ENCODE measurements at places on chromosomes 12 and 14.

- no peak overlapping the region for H3K4me3 ChIP-seq
- no peak for DNase-seq
- H3K27ac ChIP-seq = no peak overlapping the region
Measured at GRCh38 chr12:66600903-66601302, 78.0 kb downstream of the GRIP1 start.

GRCh38 chr12:91493308-91493707 is 310.7 kb upstream of the DCN start:
- no peaks in the 10 kb centered on the region for H3K36me3 ChIP-seq
- no peak for DNase-seq
- no peaks in the 10 kb centered on the region for H3K27me3 ChIP-seq
- no peak overlapping the region for H3K4me3 ChIP-seq

DNA sequence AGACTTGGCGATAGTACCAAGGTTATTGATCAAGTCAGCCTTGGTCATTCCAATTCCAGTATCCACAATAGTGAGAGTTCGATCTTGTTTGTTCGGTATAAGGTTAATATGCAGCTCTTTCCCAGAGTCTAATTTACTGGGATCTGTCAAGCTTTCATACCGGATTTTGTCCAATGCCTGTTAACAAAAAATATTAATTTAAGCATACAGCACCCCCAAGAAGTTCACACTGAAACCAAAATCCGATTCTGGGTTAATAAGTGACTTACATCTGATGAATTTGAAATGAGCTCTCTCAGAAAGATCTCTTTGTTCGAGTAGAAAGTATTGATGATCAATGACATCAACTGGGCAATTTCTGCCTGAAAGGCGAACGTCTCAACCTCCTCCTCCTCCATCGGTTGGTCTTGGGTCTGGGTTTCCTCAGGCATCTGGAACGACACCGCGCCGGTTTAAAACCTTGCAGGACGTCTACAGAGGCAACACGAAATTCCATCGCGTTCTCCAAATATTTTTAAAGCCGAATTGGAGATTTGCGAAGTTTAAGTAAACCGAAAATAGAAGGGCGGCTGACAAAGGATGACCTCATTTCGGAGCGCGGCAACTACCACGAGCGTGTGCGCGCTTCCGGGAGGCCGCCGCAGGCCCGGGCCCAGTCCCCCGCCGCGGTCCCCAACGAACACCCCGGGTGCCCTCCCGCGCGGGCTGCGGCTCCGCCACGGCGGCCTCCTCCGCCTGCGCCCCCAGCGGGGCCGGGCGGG is 716 bp downstream of the HSP90AA1 start:
- H3K4me3 ChIP-seq = peak overlapping the region; percentile 93
- H3K36me3 ChIP-seq = peaks cover 45% of the 10 kb centered on the region
- peak overlapping the region; percentile 100 for H3K27ac ChIP-seq
- peak; percentile 77 for DNase-seq
- H3K4me1 ChIP-seq = peaks cover 2% of the 10 kb centered on the region

DNA sequence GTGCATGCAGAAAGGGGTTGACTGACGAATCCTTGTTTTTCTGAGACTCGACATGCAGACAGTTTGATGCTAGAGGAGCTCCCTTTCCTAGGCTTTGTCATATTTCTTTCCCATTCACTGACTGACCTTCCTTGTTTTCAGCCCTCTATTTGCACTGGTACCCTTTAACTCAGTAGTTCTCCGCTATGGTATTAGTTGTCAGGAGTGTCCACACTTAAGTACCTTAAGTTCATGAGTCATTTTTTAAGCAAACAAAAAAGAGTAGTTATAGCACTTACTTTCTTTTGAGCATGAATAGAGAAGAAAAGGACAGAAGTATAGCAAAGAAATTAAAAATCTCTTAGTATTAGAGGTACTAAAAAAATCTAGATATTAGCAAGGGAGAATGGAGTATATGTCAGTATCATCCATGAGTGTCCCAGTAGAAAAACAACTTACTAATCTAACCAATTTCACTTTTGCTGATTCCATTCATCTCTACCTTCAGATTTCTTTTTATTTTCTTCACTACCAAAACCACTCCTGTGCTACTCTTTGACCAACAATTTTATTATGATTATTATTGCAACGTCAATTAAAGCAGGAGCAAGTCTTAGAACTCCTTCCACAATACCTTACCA is 8.3 kb downstream of the ATP2B1 start:
- no peaks in the 10 kb centered on the region for H3K27me3 ChIP-seq
- no peak overlapping the region for H3K4me3 ChIP-seq
- H3K4me1 ChIP-seq = peaks cover 28% of the 10 kb centered on the region
- no peak overlapping the region for H3K27ac ChIP-seq
- no peaks in the 10 kb centered on the region for H3K36me3 ChIP-seq

DNA sequence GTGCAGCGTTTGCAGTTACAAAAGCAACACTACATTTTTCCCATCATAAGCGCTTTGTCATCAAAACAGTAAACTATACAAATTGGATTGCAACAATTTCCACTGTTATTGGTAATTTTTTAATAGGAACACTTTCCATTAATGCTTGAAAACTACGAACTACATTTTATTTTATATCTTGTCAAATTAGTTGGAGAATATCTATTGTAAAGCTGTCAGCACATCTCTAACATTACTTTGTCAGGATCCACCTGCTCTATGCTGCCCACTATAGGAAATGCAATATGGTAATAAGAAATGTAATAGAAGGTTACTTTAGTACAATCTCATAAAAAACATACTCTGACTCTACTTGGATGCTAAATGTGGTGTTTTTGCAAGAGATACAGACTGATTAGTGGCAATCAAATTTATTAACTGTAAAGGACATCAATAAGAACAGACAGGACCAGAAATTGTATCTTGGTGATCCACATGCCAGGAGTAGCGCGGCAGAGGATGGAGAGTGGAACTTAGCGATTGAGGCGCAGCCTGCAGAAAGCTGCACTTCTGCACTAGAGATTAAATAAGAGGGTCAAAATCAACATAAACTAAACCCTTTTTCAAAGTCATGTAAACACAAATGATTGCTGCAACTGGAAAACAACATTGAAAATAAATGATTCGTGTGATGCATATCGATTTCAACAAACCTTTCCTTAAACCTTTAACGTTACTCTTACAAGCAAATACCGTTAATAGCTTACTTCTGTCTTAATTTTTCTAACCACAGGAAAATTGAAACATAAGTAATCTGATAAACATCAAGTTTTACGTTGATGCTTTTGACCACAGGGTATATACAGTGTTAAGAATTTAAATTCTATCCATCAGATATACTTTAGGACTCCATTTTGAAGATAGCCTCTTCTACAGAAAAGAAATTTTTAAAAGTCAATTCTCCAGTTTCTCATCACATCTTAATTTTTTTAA is 3.6 kb upstream of the ARID2 start:
- peak overlapping the region; percentile 97 for H3K4me3 ChIP-seq
- H3K27me3 ChIP-seq = no peaks in the 10 kb centered on the region
- no peaks in the 10 kb centered on the region for H3K36me3 ChIP-seq
- no peak for DNase-seq
- peak overlapping the region; percentile 100 for H3K27ac ChIP-seq

- H3K4me1 ChIP-seq = no peaks in the 10 kb centered on the region
- no peak overlapping the region for H3K27ac ChIP-seq
- no peak for DNase-seq
- no peaks in the 10 kb centered on the region for H3K27me3 ChIP-seq
Measured at GRCh38 chr12:123163227-123163626, 12.3 kb upstream of the PITPNM2 start.

- peak; percentile 98 for DNase-seq
- H3K27ac ChIP-seq = peak overlapping the region; percentile 99
- no peaks in the 10 kb centered on the region for H3K27me3 ChIP-seq
- peaks cover 47% of the 10 kb centered on the region for H3K4me1 ChIP-seq
- peaks cover 10% of the 10 kb centered on the region for H3K36me3 ChIP-seq
Measured at GRCh38 chr12:57087010-57087690, 1.8 kb upstream of the NAB2 start.

DNA sequence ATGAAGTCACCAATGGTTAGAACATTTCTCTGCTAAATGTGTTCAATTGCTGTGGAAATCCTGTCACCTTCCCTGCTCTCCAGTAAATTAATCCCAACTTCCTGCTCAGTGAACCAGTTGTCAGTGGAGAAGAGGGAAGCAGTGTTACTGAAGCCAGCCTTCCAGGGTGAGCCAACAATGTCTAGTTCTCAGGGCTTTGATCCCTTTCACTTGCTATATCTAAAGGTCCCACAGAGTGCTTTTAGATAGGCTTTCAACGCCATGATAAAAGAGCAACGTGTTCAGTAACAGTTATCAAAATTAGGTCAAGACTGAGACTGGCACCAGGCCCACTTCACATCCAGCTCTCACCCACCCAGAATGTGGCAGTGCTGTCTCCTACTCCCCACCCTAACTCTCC is 139.7 kb downstream of the KCNH5 start:
- DNase-seq = no peak
- H3K4me3 ChIP-seq = no peak overlapping the region
- H3K27me3 ChIP-seq = no peaks in the 10 kb centered on the region
- no peak overlapping the region for H3K27ac ChIP-seq
- no peaks in the 10 kb centered on the region for H3K4me1 ChIP-seq
- H3K36me3 ChIP-seq = no peaks in the 10 kb centered on the region

- no peak overlapping the region for H3K27ac ChIP-seq
- H3K36me3 ChIP-seq = no peaks in the 10 kb centered on the region
- H3K4me3 ChIP-seq = no peak overlapping the region
- no peaks in the 10 kb centered on the region for H3K4me1 ChIP-seq
- H3K27me3 ChIP-seq = no peaks in the 10 kb centered on the region
- no peak for DNase-seq
Measured at GRCh38 chr12:24937553-24938244, 11.2 kb downstream of the BCAT1 start.

- H3K36me3 ChIP-seq = no peaks in the 10 kb centered on the region
- no peaks in the 10 kb centered on the region for H3K27me3 ChIP-seq
- peak overlapping the region; percentile 31 for H3K27ac ChIP-seq
Measured at GRCh38 chr14:92633724-92634123, 114.7 kb downstream of the LGMN start.

DNA sequence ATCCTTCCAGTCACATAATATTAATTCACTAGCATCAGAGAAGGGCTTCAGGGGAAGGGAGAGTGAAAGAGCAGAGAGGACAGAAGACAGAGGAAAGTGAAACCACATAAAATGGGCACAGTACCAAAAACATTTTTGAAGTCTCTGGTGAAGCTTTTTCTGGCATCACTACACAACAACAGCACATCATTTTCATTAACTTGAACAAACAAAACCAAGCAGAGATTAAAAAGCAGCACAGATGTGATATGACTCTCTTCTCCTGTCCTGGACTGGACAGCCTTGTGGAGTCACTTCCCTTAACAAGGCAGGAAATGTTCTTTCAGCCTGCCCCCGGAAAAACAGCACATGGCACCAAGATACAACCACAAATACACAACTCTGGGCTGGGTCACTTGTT is 112.0 kb downstream of the TSPAN8 start:
- no peaks in the 10 kb centered on the region for H3K27me3 ChIP-seq
- H3K4me1 ChIP-seq = no peaks in the 10 kb centered on the region
- H3K27ac ChIP-seq = no peak overlapping the region
- no peak for DNase-seq
- H3K36me3 ChIP-seq = no peaks in the 10 kb centered on the region
- no peak overlapping the region for H3K4me3 ChIP-seq

DNA sequence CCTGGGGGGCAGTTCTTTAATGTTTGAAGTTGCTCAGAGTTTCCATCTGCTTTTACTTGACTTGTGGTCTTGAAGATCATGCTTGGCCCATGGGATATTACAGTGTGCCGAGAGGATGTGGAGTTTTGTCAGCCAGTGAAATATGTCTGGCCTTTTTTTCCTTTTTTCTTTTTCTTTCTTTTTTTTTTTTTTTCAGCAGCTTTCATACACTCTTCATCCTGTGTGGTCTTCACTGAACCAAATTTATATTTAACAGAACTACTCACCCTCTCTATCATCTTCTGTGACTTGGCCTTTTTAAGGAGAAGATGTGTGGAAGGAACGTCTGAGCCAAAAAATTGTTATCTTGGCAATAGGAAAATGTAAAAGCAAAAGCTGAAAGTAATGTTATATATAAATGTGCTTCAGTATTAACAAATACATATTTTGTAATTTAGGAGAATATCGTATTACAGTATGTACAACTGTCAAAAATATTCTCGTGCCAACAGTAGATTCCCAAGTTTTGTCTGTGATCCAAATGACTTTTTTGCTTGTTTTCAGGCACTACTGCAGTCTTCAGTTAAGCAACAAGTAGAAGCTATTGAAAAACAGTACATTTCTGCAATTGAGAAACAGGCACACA is 200.6 kb downstream of the CCDC91 start:
- H3K4me3 ChIP-seq = no peak overlapping the region
- no peak overlapping the region for H3K27ac ChIP-seq
- no peak for DNase-seq
- H3K36me3 ChIP-seq = no peaks in the 10 kb centered on the region

GRCh38 chr14:50822501-50823042 is 8.4 kb downstream of the NIN start:
- no peaks in the 10 kb centered on the region for H3K27me3 ChIP-seq
- H3K4me3 ChIP-seq = no peak overlapping the region
- no peak overlapping the region for H3K27ac ChIP-seq
- H3K36me3 ChIP-seq = no peaks in the 10 kb centered on the region
- no peak for DNase-seq

DNA sequence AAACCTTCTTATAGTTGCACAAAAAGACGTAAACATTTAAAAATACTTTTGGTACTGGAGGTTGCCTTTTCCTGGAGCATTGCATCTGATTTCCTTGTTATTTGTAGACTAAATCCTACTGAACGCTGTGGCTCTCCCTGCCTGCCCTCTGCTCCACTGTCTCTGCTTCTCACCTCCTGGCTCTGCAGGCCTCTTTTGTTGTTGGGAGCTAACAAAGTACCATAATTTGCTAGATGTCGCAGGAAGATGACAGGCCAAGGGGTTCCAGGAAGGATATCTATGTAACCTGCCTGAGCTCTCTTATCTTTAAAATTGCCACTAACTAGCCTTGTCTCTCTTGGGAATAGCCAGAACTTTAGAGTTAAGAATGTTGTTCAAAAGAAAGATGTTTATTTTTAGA is 21.4 kb downstream of the SYNE2 start:
- no peaks in the 10 kb centered on the region for H3K27me3 ChIP-seq
- H3K27ac ChIP-seq = peak overlapping the region; percentile 16
- H3K4me3 ChIP-seq = no peak overlapping the region
- H3K36me3 ChIP-seq = no peaks in the 10 kb centered on the region
- peaks cover 29% of the 10 kb centered on the region for H3K4me1 ChIP-seq
- no peak for DNase-seq

- no peak for DNase-seq
- no peak overlapping the region for H3K4me3 ChIP-seq
- no peaks in the 10 kb centered on the region for H3K36me3 ChIP-seq
- H3K27me3 ChIP-seq = no peaks in the 10 kb centered on the region
Measured at GRCh38 chr12:10067264-10067663, 31.5 kb downstream of the CLEC1A start.

All from sigmoid colon (tissue), 7 donors.